Activated T-helper 1 cell treated with anti-CD3 and anti-CD28 coated beads, Interleukin-2, amount 50 U/mL, for 16 hours (primary cell): ENCODE measurements at places on chromosomes 13 and 19.

GRCh38 chr13:35388441-35389355 lies 87.8 kb downstream of the MAB21L1 start:
- no peak for DNase-seq

DNA sequence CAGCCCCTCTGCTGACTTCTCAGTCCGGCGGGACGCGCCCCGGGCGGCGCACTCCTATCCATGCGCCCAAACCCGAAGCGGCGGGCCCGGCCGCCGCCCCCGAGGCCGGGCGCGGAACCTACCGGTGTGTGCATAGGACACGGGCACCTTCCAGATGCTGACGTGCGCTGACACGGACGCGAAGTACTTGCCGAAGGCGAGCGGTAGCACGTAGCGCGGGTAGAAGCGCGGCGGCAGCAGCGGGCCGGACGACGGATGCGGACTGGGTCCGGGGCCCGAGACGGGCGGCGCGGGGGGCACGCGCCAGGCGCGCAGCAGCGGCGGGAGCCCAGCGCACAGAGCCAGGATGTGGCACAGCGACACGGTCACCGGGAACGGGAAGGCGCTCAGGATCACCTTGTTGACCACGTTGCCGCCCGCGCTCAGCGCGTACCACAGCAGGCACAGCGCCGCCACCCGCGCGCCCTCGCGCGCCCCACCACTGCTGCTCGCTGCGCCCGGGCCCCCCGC lies 338 bp downstream of the SLC35E1 start:
- no peak for DNase-seq

DNA sequence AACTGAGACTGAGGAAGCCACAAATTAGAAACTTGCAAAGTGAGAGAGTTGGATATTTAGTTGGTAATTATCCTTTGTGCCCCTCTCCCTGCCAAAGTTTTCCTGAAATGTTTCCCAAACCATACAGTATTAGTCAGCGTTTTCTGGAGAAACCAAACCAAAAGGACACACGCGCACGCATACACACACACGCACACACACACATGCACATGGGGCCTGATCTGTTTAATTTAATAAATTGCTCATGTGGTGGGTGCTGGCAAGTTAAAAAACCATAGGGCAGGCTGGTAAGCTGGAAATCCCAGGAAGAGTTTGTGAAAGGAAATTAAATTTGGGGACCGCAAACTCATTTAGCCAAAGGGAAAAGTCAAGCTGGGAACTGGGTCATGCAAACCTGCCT lies 11.7 kb upstream of the CYSLTR2 start:
- no peak for DNase-seq

- DNase-seq: no peak
Observed at GRCh38 chr13:113781571-113781970, 22.5 kb downstream of the TMEM255B start.

GRCh38 chr13:93307136-93307535 lies 80.5 kb downstream of the GPC6 start:
- no peak for DNase-seq

DNA sequence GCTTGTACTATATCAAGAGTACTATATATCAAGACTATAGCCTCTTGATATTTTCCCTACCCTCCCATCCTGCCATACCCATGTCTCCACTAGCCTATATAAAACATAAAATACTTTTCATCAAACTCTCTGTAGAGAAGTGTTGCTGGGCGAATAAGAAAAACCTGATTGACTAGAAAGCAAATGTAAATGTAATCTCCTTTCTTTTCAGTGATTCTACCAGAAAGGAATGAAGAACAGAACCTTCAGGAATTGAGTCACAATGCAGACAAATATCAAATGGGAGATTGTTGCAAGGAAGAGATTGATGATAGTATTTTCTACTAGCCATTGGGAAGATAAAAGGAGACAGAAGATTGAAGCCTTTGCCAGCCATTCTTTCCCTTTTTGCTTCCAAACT lies 89.2 kb downstream of the KCNRG start:
- DNase-seq: no peak

- no peak for DNase-seq
Observed at GRCh38 chr13:110590577-110590976, 24.8 kb upstream of the NAXD start.

DNA sequence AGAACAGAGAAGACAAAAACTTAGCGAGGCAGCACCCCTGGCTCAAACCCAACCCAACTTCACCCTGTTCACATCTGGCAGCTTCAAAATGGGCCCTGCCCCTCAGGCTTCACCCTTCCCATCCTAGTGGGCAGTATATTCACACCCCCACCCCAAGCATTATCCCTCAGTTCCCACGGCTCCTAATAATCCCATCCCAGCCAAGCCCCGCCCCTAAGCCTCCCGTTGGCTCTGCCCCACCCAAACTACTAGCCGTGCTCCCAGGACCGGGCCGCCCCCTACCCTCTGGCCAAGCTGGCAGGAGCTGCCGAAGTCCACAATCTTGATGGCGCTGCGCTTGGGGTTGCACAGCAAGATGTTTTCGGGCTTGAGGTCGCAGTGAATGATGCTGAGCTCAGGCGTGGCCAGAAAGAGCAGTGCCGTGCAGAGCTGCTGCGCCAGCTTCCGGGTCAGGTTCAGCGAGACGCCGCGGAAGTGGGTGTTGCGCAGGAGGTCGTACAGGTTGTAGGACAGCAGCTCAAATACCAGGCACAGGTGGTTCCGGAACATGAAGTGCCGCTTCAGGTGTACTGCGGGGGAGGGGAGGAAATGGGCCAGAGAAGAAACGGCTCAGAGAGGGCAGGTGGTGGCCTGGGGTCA lies 5.8 kb downstream of the DYRK1B start:
- no peak for DNase-seq

- peak; percentile 69 for DNase-seq
Observed at GRCh38 chr19:48635263-48635965, 1.8 kb downstream of the DBP start.

DNA sequence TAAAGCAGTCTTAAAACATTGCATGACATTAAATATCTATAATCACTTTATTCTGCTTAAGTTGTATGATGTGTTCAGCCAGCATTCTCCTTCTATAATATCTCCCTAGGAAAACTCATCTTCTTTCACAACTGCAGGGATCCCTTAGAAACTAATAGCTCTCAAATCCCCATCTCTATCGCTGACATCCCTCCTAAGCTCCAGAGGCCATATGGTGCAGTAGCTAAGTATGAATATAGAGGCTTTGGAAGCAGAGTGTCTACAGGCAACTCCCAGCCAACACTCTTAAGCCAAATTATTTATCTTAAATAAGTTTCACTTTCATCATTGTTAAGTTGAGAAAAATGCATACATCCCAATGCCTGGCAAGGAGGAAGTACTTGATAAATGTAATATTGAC lies 349.5 kb upstream of the MIR17HG start:
- DNase-seq: no peak

- no peak for DNase-seq
Observed at GRCh38 chr19:35037716-35038622, 3.6 kb upstream of the HPN start.

DNA sequence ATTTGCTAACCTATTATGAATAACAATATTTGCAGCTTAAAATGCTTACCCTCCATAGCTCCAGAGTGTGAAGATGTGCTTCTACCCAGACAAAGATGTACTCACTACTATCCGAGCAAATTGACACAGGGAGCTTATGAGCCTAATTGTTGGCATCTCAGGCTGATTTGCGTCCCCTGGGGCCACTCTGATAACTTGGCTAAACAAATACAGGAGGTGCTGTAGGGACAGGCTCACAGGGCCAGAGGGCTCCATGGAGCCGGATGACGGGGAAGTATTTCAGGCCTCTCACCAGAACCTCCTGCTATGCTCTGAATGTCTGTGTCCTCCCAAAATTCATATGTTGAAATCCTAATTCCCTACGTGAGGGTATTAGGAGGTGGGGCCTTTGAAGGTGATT lies 26.7 kb upstream of the C19orf12 start:
- no peak for DNase-seq

- DNase-seq: no peak
Observed at GRCh38 chr13:51035469-51035868, 75.6 kb downstream of the C13orf42 start.

GRCh38 chr13:19742643-19743042 lies 40.1 kb downstream of the PSPC1 start:
- no peak for DNase-seq

- no peak for DNase-seq
Observed at GRCh38 chr13:110381029-110381360, 73.9 kb downstream of the COL4A2 start.

DNA sequence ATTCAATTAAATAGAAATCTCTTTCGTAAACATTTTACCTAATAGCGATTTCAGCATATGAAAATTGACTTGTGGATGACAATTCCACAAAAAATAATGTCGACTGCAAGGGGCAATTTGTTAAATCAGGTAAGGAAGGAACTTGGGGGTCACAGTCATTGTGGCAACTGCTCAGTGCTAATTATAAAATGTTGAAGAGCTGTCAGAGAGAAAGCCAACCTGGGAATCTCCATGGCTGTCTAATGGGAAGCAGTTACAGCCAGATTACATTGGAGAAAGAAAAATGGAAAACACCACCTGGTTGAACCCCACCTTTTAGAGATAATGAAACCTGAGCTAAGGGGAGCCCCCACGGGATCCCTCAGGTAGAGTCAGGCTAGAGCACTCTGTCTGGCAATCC lies 373.9 kb downstream of the FOXO1 start:
- no peak for DNase-seq

DNA sequence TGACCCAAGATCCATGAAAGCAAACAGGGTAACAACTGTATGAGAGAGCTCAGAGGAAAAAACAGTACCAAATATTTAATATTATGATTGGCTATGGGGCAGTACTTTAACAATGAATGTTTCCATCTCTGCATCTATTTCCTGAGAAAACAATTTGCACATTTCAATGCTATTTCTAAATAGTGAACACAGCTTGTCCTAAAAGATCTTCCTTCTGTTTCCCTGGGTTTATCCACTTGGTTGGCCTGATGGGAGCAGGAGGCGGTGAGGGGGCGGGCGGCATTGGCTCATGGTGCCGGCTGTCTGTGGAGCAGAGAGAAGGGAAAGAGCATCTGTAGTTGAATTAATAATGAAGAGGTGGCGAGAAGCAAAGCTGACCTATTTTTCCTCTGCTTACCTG lies 291.4 kb downstream of the DCLK1 start:
- DNase-seq: no peak

GRCh38 chr13:76715075-76715474 lies 171.1 kb downstream of the KCTD12 start:
- no peak for DNase-seq

GRCh38 chr19:41445575-41445974 lies 2.6 kb downstream of the ERICH4 start:
- no peak for DNase-seq

DNA sequence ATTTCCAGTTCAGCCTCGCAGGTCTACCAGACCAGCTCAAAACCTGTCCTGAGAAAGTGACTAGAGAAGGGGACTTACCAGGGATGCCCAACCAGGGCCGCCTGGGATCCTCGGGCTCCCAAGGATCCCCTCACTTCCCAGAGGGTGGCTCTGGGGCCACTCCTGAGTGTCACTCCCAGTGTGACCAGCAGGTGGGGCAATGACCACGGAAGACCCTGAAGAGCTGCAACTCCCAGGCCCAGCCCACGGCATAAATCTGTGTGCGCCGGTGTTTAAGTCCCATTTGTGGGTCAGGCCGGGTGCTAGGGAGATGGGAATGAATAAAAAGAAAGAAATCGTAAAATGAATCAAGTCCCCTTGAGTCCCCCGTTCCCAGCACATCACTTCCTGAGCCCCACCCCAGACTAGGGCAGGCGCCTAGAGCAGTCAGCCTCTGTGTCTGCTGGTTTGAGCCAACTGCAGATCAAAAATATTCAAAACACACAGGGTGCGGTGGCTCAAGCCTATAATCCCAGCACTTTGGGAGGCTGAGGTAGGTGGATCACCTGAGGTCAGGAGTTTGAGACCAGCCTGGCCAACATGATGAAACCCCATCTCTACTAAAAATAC lies 10.7 kb downstream of the PTGIR start:
- peak; percentile 68 for DNase-seq

DNA sequence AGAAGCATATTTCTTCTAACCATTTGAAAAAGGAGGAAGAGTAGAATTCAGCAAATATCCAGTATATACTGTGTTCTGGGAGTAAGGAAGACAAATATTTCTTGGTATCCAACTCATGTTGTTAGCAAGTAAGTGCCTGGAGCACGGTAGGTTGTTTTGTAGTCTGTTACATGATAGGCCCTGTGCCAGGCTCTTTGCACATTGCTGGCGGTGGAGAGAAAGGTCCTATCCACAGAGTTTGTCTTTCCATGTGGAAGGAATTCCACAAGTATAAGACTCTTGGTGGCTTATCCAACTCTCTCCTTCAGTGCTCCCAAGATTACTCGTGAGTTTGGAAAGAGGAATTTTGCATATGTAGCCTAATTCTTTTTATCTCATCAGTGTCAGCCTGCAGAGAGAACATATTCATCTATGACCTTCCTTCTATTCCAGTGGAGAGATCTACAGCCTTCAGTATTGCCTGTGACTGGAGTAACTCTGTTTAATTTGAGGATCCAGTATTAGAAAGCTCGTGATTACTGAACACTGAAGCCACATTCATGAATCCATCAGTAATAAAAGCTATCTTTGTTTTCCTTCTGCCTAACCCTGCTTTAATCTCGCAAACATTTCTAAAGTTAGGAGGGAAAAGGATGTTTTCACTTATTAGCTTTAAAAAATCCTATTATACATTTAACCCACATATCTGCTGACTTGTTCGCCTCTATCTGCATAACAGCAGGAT lies 183.9 kb upstream of the CSNK1A1L start:
- no peak for DNase-seq
